ENCODE measurements at places on chromosomes 4 and X.
A peak's percentile ranks its signal among the peaks of the same experiment; 100 is the strongest.

GRCh38 chr4:86615501-86615900, 21.4 kb downstream of the PTPN13 start:
- no peak for DNase-seq

GRCh38 chrX:10103023-10103422, 53.8 kb upstream of the CLCN4 start:
- no peak for DNase-seq

DNA sequence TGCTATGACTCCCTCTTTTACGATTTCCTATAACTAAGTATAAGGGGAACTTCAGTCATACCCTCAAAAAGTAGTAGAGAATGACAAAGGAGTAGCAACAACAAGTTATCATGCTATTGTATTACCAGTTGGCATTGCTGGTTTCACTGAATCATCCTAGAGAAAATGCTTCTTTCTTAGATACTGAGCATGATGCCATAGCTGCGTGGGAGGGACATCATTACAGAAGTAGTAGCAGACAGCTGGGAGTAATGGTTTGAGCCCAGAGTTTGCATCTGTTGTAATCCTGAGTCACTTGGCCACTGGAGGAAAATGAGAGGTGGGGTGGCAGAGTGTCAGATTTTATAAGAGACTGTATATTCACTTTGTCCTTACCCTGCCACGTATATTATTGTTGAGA, 38.6 kb downstream of the MTMR1 start:
- DNase-seq = no peak

DNA sequence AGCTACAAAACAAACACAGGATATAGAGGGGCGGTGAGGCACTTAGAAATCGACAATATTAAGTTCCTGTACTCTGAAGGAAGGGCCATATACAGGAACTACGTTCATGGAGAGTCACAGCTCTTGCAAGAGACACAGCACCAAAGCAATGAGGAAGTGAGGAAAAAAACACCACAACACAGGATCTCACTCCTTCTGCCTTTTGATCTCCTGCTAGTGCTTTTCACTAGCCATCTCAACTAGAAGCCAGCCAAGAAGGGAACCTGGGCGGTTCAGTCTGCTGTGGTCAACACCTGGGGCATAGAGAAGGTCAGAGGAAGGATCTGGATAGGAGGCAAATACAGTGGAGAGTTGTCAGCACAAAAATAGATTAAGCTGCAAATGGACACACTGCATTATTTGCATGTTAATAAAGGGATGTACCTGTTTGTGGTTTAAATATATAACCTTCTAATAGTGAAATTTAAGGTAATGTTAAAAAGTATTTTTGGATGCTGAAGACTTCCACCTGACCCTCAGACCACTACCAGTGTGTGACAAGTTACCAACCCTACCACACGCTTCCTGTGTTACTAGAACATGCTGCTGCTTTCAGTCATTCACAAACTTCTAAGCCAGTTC, 104.6 kb downstream of the DTHD1 start:
- peak; percentile 11 for DNase-seq

- no peak for DNase-seq
Observed at GRCh38 chr4:87913896-87914295, 61.6 kb upstream of the SPP1 start.

- DNase-seq = no peak
Observed at GRCh38 chrX:9249051-9249846, 215.3 kb upstream of the FAM9B start.

DNA sequence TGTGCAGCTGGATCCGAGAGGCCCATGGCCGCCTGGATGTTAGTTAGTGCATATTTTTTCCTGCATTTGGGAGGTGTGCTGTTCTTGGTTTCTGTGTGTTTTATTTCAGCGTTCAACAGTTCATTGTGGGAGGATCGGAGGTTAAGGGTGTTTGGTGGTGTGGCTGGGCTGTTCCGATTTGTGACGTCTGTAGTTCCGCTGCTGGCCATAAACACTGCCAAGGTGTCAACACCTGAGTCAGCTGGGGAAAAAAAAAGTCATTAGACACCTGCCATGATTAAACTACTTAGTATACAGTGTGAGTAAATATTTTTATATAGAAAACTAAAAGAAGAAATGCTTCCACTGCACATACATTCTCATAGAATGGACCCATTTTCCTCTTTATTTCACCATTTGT, 200.2 kb downstream of the APBB2 start:
- DNase-seq = no peak

DNA sequence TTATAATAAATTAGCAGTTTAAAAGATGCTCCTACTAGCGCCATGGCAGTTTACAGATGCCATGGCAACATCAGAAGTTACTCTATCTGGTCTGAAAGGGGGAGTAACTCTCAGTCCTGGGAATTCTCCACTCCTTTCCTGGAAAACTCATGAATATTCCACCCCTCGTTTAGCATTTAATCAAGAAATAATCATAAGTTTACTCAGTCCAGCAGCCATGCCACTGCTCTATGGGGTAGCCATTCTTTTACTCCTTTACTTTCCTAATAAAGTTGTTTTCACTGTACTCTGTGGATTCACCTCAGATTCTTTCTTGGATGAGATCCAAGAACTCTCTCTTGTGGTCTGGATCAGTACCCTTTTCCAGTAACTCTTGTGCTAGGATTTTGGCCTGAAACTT, 52.3 kb downstream of the GUCY1B1 start:
- no peak for DNase-seq

- no peak for DNase-seq
Observed at GRCh38 chr4:157591245-157591644, 370.7 kb downstream of the GRIA2 start.

GRCh38 chr4:121112530-121112929, 40.2 kb upstream of the NDNF start:
- DNase-seq = no peak

DNA sequence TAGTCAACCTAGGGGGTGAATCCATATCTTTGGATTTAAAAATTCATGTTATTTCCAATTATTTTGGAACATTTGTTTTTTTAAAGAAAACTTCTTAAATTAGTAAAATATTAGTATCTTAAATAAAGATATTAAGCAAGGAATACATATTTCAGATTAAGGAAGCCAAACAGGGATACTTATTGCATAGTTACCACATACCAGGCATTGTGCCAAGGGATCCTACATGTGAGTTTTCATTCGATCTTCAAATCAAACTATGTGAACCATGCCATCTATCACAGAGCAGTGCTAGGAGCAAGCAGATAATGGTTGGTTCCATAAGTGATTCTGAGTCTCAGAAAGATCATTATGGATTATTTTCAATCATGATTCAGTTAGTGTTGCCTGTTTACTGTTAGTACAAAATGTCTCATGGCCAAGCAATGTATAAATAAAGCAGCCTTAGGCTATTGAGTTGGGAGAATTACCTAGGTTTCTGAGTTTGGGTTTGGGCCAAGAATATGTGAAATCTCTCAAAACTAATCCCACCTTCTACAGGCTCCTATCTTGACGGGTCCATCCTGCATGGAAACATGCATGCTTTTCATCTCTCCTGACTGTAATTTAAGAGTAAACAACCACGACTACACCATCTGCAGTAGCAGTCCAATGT, 176.7 kb downstream of the NPFFR2 start:
- no peak for DNase-seq

- no peak for DNase-seq
Observed at GRCh38 chrX:19372547-19373331, 29.0 kb downstream of the PDHA1 start.

GRCh38 chr4:74369855-74370254, 4.9 kb downstream of the EREG start:
- DNase-seq = no peak

GRCh38 chrX:135985157-135985972, at the start of gene SLC9A6:
Gene SLC9A6, plus strand, starts transcription at chrX:135985435. Its CDS starts 224 bp downstream, at chrX:135985659.
- DNase-seq = peak; percentile 40

GRCh38 chr4:54371173-54371572, 142.1 kb downstream of the PDGFRA start:
- DNase-seq = no peak

- no peak for DNase-seq
Observed at GRCh38 chr4:173527103-173527891, 2.7 kb downstream of the HAND2 start.

DNA sequence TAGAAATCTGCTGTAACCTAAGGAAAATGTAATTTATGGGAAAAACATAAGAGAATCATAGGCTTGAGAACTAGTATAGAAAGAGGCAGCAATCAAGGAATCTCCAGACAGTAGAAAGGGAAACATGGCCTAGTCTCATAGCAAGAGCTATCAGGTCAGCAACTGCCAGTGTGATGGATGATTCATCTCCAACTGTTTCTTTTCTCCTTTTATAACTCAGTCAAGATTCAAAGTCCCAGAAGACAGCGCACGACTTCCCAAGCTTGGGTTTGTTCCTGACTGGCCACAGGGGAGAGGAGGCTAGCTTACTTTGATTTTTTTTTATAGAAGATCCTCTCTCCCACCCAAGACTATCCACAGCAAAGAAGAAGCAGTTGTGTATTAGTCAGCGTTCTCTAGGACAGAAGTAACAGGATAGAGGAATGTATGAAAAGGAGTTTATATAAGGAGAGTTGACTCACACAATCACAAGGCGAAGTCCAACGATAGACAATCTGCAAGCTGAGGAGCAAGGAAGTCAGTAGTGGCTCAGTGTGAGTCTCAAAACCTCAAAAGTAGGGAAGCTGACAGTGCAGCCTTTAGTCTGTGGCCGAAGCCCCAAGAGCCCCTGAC, 181.5 kb downstream of the GC start:
- no peak for DNase-seq

GRCh38 chr4:183808097-183808456, 97.0 kb upstream of the STOX2 start:
- no peak for DNase-seq

GRCh38 chr4:93540562-93540961, 288.0 kb upstream of the ATOH1 start:
- DNase-seq = no peak

DNA sequence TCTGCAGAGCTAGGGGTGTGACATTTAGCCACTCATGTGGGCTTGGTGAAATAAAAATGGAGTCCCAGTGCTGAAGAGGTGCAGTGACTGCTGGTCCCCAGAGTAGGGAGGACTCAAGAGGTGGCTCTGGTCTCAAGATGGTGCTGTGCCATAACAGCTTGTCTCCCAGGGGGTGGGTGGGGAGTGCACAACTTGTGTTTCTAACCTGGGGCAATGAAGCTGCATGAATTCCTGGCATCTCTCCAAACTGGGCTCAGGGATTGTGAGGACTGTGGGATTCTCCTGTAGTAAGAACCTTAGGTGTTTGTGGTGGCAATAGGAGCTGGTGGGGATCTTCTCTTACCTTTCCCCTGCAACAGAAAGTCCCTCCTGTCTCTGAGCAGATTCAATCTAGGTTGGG, 278.9 kb upstream of the SFRP2 start:
- DNase-seq = no peak

DNA sequence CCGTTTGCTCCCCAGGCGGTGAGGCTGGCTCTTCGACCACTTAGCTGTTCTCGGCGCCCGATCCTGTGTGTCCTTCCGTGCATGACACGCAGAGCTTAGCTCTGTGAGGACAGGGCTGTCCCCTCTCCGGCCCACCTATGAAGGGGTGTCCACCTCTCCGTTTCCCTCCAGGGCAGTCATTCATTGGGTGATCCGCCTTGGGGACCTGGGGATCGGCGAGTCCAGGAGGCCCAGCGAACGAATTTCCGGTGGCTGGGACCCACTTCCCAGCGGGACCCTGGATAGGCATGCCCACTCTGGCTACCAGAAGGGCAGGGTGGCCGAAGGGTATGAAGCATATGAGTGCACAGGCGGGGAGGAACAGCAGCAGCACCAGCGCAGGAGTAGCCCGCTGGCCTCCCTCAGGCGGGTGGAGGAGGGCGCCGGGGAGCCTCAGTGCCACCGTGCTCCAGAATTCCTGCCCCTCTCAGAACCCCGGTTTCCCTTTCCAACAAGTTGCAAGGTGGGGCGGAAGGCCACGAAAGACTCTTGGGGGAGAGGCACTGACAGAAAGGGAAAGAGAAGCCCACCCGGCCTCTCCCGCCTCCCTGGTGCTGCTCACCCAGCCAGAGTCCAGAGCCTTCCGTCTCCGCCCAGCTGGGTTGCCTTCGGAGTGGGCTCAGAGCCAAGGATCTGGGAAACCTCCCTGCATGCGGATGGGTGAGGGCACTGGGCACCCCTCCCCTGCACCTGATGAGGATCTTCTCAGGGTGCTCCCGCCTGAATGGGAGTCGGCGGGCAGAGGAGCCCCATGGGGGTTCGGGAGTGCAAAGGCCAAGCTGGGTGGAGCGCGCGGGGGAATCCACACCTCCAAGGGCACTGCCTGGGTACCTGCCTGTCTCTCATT, 8.6 kb downstream of the HMX1 start:
- DNase-seq = no peak

DNA sequence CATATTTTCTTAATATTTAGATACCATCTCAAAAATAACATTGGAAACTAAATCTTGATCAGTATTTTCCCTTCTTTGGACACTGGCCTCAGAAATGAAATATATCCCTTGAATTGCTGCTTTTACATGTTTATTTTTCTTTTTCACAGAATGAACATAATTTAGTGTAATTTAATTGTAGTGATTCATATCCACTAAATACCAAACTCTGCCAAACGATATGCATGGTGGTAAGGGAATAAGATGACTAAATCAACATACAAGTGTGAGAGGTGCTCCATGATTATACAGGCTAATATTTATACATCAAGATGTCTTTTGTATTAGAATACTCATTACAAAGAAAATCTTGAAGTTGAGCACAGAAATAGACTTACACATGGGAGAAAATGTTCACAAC, 216.8 kb upstream of the PACRGL start:
- no peak for DNase-seq

DNA sequence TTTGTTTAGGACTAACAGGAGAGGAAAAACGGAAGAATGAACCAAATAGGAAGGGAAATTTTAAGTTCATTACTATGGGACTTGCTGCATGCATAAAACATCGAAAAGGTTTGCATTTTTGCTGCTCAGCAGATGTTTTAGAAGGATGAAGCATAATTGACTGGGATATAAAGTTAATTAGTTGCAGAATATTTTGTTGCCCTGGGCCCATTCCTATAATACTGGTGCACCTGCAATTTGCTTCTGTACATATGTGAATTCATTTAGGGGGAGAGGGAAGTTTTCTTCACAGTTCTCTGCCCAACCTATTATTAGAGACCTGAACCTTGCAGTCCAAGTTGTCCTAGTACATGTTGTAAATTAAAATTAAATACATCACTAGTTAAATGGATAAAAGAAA, 232.0 kb downstream of the UGT8 start:
- DNase-seq = no peak

GRCh38 chr4:31343061-31343460, 622.9 kb downstream of the PCDH7 start:
- DNase-seq = no peak

GRCh38 chr4:7462509-7462971, 27.8 kb upstream of the PSAPL1 start:
- no peak for DNase-seq

- no peak for DNase-seq
Observed at GRCh38 chr4:176054942-176055341, 10.7 kb upstream of the WDR17 start.

DNA sequence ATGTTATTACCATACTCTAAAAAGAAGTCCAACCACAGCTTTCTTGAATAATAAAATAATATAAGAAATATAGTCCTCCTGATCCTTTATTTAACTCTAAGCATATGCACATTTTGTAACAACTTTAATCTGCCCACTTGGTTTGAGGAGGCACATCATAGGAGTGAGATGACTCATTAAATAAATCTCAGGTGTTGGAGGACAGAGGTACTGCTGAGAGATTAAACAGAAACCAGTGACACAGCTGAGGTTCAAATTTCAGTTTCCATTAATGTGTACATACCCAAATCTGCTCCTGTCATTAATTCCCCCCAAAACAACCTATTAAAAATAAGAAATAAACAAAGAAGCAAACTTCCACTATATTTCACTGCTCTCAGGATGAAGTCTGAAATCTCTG, 211.0 kb downstream of the KCTD8 start:
- DNase-seq = no peak

Measured in stimulated activated CD8-positive, alpha-beta memory T cell treated with anti-CD3 and anti-CD28 coated beads, Interleukin-4, amount 100 ng/mL, for 1 hour (primary cell).